T-helper 2 cell treated with Interferon-gamma antibody and Interleukin-4, amounts not matched to agents 5 μg/mL and 100 μg/mL, for 36 hours (primary cell): ENCODE measurements at places on chromosomes 7 and 10.

GRCh38 chr7:47609803-47610452 lies 28.0 kb upstream of the TNS3 start:
- DNase-seq, result no peak

DNA sequence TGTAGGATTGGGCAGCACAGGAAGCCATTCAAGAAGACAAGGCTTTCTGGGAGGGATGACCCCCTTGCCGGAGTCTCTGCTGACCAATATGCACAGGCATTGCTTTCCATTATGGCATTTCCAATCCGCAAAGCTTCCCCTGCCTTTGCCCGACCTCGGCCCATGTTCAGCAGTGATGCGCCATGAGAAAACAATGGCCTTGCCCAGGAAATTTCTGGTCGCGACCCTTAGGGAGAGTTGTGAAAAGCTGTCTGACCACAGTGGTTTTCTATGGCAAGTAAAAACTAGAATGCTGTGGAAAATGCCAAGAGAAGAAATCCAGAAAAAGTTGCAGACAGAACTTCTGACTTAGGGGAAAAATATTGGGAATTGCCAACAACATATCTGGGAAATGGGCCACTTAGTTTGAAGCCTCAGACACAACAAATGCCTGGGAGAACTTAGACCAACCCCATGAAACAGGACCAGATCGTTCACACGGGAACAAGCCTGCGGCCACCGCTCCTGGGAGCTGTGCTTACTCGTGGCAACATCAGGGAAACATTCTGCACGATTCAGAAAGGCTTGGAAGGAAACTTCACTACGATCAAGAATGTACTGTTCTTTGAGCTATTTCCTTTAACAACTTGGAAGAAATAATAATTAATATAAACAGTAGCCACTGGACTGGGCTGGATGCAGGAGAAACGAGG lies 512.4 kb downstream of the TNS3 start:
- no peak for DNase-seq

DNA sequence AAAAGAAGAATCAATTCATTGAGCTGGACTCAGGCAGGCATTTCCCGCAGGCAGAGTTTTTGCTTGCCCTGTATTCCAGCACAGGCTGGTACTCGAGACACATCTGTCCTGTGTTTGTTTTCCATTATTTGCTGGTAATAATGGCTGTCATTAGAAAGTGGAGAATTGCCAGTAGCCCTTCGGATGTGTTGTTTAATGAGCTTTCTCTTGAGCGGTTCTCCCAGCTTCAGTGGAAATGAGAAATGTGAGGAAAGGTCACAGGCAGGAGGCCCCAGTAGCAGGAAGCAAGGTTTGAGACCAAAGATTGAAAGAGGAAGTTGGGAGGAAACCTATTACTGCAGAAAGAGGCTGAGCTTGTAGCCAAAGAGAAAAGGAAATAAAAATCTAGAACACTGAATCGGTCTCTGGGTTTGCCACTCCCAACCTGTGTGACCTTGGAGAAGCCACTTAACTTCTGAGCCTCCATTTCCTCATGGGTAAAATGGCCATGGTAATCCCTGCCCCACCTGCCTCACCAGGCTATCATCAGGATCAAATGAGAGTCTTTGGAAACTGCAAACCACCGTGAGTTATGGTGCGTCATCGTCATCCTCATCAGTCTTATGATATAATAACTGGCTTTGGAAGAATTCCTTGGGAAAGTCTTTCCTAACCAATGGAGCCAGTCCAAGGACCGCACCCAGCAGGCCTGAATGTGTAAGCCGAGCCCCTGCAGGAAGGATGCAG lies 67.7 kb downstream of the TACR2 start:
- no peak for DNase-seq

DNA sequence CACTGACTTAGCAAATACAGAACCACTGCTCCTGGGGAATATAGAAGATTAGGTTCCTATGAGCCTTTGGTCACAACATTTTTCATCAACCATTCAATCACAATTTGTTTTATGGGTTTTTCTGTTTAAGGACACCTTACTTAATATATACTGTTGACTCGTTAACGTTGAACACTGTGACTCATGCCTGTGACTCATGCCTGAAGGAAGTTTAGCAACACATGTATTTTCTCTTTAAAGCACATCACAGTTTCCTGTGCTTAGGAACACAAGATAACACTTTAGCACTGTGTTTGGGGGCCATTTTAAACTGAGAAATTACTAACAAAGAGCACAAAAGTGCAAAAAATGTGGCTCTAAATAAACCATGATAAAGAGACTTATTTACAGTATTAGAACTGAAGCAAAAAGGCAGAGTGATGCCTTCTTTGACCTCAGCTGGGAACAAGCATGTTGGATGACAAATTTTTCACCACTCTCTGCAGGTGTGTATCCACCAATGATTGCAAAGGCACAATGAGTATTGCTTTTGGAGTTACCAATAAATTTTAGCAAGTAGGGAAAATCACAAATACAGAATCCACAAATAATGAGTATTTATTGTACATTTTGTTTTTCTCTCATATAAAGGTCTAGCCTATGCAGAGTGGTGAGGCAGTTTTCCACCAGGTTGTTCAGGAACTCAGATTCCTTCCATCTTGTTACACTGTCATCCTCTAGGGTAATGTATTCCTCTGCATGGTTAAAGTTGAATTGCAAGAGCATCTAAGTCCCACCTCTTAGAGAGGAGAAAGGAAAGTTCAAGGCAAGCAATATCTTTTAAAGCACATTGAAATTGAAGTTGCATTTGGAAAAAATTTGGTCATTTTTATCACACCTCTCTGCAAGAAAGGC lies 7.3 kb downstream of the FGFBP3 start:
- DNase-seq, result peak; percentile 72

- no peak for DNase-seq
Observed at GRCh38 chr10:80700760-80701444, 163.2 kb downstream of the SH2D4B start.

DNA sequence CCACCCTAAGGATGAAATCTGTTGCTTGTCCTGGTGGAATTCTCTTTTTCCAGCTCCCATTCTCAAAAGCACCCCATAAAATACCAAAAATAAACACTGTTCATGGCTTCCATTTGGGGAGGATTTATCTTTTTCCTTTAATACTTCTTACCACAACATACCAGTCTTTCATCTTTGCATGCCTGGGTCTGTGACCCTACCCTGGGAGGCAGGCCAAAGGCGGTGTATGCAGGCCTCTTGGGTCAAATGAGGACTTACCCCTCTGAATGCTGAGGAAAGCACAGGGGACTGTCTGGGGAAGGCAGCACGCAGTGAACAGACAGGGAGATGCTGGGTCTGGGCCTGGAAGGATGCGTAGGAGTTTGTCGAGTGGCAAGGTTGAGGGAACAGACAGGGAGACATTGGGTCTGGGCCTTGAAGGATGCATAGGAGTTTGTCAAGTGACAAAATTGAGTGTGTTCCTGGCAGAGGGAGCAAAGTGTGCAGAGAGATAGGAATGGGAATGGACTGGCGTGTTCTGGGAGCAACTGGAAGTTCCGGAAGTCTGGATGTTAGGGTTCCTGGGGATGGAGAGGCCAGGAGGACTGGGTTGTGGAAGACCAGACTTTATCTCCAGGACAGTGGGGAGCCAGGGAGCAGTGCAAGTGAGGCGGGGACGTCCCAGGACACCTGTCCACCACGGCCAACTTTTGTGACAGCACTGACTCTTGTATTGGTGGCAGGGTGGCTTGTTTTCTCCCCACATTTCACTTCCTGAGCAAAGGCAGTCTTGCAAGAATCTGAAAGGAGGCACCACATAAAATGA lies 40.8 kb downstream of the MYL10 start:
- DNase-seq, result no peak

GRCh38 chr7:77326131-77326530 lies 90.0 kb downstream of the GSAP start:
- DNase-seq, result no peak

- DNase-seq, result peak; percentile 9
Observed at GRCh38 chr10:91006752-91007346, 86.0 kb upstream of the ANKRD1 start.

DNA sequence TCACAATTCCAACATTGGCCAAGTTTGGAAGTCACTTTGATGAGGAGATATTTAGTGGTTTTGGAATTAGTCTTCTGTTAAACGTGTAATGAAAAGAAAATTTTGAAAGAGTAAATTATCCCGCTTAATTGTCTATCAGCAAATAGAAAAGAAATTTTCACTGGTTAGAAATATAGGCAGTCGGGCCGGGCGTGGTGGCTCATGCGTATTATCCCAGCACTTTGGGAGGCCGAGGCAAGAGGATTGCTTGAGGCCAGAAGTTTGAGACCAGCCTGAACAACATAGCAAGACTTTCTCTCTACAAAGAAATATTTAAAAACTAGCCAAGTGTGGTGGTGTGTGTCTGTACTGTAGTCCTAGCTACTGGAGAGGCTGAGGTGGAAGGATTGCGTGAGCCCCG lies 13.4 kb downstream of the CNTNAP2 start:
- no peak for DNase-seq

- DNase-seq, result no peak
Observed at GRCh38 chr7:54841772-54842697, 83.0 kb upstream of the SEC61G start.

GRCh38 chr7:16874066-16874465 lies 7.7 kb downstream of the AGR3 start:
- no peak for DNase-seq

GRCh38 chr10:4073912-4074311 lies 288.9 kb upstream of the KLF6 start:
- no peak for DNase-seq

DNA sequence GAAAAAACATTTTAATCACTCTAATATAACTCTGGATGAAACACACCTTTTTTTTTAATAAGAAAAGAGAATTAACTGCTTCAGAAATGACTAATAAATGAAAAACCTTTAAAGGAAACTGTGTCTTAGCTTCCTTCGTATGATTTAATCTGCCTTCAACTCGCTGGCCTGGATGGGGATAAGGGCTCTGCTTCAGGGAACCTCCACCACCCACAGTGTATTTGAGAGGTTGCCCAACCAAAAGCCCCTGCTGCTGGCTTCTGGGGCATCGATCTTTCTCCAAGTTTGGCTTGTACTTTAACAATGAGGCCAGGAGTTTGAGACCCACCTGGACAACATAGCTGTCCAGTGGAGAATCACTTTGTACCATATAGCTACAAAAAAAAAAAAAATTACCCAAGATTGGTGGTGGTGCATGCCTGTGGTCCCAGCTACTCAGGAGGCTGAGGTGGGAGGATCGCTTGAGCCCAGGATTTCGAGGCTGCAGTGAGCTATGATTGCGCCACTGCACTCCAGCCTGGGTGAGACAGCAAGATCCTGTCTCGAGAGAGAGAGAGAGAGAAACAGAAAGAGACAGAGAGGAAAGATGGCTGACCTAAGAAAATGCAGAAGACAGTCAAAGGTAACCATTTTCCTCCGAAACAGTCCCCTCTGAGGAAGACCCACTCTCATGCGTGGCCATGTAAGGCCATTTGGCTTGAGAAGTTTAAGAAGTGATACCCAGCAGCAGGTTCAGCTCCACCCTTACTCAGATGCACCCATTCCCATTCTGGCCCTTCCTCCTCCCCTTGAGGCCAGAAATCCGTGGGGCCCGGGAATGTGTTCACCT lies 13.6 kb upstream of the LIMK1 start:
- DNase-seq, result no peak

DNA sequence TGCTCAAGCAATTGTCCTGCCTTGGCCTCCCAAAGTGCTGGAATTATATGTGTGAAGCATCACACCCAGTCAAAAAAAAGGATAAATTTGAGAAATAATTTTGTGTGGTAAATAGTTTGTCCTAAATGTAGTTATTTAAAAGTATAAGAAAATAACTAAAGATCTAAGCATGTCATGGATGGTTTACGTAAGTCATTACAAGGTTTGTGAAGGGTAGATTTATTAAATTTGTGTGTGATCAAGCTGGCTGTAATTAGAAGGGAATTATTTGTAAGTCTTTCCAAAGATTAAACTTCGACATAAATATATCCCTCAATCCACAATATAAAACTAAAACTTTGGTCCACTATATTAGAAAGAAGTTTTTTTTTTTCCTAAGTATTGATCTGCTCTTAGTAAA lies 28.6 kb downstream of the ORC5 start:
- no peak for DNase-seq

- no peak for DNase-seq
Observed at GRCh38 chr7:95690367-95690947, 81.9 kb upstream of the DYNC1I1 start.

- no peak for DNase-seq
Observed at GRCh38 chr10:24343686-24344085, 134.7 kb downstream of the KIAA1217 start.

- DNase-seq, result no peak
Observed at GRCh38 chr7:121366852-121367431, 29.2 kb downstream of the FAM3C start.

- DNase-seq, result no peak
Observed at GRCh38 chr7:23418046-23418445, 52.2 kb downstream of the IGF2BP3 start.

- no peak for DNase-seq
Observed at GRCh38 chr7:77315182-77315591, 101.0 kb downstream of the GSAP start.

GRCh38 chr7:120838281-120838682 lies 19.7 kb downstream of the TSPAN12 start:
- DNase-seq, result no peak

DNA sequence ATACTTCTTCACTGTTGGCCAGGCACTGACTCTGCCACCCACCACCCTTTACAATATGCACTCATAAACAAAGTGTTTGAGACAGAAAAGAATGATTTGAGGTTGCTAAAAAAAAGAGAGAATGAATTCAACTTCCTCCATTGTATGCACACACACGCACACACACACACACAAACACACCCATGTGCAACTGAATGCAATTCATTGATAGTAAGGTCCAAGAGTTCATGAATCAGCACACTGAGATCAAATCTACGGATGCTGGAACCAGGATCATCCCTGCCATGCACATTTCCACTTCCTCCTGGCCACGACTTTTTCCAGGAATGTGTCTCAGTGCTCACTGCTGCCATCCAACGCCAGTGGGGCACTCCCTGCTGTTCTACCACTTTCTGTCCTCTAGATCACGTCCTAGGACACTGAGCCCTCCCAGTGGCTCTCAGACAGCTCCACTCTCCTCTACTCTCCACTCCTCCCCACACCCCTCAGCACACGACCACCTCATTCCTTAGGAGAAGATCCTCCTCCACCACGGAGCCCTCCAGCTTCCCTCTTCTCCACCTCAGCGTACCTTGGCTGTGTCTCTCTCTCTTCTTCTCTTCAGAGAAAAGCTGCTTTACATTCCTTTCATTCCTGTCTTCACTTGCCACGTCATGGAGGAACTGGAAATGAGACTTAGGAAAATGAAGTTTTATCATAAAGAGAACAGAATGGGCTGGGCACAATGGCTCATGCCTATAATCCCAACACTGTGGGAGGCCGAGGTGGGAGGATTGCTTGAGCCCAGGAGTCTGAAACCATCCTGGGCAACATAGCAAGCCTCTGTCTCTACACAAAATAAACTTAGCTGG lies 12.0 kb upstream of the TMEM213 start:
- DNase-seq, result no peak

DNA sequence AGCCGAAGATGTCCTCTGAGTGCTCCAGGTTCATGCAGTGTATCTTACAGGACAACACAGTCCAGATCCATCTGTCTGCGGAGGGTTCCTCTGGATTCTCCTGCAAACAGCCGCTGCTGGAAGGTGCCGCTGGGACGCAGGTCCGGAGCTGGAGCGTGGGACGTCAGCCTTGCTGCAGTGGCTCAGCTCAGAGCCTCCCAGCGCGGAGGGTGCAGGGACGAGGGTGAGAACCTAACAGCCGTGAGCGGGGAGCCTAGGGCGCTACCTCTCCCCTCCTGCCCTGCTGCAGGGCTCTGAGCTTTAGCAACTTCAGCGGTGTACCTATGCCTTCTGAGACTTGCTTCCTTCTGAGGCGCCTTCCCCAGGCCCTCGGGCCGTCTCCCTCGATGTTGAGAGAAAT lies 137.6 kb upstream of the TMEM72 start:
- no peak for DNase-seq
